ENCODE measurements at places on chromosomes 11 and 22.
A peak's percentile ranks its signal among the peaks of the same experiment; 100 is the strongest.

GRCh38 chr11:131790586-131790985, 420.2 kb downstream of the NTM start:
- DNase-seq = no peak

DNA sequence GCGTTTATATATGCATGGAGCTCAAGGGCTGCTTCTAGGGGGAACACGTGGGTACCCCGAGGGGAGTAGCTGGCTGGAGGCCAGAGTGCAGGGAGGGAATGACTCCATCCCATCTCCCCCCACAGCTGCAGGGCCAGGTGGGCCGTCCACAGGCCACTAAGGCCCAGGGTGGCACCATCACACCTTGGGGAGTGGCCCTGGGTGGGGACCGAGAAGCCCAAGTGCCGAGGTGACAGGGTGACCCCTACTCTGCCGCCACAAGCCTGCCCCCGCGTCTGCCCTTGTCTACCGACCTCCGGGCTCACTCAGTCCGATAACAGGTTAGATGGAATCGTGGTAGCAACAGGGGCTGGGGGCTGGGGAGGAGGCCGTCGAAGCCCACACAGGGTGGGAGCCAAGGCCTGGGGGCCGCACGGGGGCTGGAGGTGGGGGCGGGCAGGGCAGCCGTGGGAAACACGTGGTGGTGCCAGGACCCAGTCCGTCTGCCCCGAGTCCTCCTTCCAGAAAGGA, 125.7 kb downstream of the KCNQ1OT1 start:
- no peak for DNase-seq

- no peak for DNase-seq
Measured at GRCh38 chr11:46444305-46444704, 52.7 kb upstream of the CHRM4 start.

DNA sequence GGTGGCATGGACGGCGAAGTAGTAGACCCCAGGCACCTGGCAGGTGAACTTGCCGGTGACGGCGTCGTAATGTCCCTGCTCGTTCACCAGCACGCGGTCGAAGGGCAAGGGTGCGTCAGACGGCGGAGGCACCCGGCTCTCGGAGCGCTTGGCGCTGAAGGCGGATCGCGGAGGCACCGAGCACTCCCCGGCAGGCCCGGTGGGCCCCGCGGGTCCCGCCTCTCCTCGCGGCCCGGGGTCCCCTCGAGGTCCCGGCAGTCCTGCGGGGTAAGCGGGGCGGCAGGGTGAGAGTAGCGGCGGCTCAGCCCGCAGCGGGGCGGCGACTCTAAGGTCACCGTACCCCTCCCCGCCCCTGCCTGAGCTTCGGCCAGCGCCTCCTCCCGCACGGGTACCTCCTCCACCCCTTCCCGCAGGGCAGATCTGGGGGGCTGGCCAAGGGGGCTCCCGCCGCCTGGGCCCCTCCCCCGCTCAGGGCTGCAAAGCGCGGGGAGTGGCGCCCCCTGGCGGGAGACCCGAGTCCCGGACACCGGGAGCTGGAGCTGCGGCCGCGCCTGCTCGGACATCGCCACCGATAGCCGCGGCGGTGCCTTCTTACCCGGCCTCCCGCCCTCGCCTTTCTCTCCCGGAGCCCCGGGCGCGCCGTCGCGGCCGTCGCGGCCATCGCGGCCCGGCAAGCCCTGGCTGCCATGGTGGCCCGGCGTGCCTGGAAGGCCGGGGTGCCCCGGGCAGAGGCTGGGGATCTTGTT, 921 bp downstream of the C1QTNF5 start:
- DNase-seq = no peak

DNA sequence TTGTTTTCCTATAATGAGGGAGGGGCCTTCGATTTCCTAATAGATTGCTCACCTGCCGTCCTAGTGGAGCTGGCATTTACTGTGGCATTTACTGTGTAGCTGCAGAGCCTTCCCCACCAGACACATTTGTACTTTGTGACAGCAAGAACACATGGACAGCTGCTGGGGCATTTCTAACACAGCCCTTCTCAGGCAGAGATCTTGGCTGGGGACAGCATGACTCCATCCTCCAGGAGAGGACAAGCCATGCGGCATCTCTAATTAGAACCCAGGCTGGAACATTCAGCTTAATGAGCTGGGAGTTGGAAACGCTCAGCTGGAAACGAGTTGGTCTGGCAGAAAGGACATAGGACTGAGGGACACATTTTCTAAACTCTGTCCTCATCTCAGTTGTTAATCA, 887.5 kb downstream of the NTM start:
- DNase-seq = no peak

GRCh38 chr11:131688048-131688693, 317.8 kb downstream of the NTM start:
- no peak for DNase-seq

DNA sequence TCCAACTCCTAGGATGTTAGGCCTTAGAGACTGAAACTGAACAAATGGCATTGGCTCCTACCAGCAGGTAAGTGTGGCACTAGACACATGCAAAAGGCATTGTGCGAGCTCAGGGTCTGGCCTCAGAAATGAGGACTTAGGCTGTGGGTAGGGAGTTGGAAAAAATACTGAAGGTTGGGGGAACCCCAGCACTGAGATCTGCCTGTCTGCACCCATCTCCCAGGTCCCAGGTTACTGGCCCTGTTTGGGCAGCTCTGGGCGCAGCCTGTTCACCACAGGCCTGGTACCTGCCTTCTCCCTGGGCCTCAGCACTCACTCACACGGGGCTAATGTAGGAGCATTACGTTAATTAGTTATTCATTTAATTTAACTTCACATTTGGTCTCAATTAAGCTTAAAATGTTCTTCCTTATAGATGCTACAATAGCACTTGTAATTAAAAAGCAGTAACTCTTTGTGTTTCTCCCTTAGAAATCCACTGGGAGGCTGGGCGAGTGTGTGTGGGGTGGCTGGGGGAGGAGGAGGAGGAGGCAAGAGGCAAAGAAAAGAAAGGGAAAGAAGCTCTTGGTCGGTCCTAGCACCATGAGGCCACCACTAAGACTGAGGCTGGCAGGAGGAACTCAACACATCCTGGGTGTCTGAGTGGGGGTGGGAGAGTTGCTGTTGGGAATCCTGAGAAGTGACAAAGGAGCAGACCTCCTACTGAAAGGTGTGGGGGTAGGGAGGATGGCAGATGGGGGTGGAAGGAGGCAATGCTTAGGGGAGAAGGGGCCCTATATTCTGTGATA, 19.4 kb downstream of the TMEM218 start:
- no peak for DNase-seq

DNA sequence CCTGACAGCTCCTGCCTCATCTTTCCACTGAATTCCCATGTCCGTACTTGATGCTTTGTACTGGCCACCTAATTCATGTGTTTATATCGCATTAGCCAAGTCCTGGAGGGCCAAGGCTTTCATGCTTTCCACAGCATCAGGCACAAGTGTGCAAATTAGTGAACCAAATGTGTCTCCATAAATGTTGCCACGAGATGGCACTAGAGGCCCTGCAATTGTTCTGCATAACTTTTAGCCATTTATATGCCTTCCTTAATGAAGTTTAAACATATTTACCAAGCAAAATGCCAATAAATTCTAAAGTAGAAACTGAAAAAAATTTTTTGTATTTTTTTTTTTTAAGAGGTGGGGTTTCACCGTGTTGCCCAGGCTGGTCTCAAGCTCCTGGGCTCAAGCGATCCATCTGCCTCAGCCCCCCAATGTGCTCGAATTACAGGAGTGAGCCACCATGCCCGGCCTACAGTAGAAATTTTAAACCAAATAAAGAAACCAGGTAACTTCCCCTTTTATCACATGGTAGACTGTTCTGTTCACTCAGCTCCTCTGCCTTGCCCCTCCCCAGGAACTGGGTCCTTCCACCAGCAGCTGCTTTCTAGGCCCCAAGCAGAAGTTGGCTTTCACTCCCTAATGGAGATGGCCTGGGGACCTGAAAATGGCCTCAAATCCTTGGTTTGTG, 20.8 kb upstream of the IL18BP start:
- peak; percentile 12 for DNase-seq

- no peak for DNase-seq
Measured at GRCh38 chr11:1864831-1865665, 12.2 kb downstream of the LSP1 start.

GRCh38 chr22:33812360-33812977, 107.8 kb downstream of the LARGE1 start:
- DNase-seq = no peak

- DNase-seq = no peak
Measured at GRCh38 chr11:132650969-132651720, 881.2 kb downstream of the OPCML start.

DNA sequence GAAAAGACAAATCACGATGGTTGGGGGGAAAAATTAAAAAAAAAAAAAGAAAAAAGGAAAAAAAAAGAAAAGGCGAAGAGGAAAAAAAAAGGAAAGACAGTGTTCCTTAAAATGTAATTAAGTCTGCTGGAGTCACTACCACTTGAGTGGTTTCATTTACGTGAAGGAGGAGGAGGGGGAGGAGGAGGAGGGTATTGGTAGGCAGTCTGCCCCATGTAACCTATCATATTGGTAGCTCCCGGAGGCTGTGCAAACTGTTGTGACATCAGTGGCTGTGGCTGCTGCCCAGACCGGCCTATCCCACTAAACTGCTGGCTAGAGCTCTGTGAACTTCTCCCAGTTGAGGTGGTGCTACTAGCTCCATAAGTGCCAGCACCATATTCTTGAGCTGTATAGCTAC, 17.9 kb downstream of the KDELR3 start:
- DNase-seq = no peak

DNA sequence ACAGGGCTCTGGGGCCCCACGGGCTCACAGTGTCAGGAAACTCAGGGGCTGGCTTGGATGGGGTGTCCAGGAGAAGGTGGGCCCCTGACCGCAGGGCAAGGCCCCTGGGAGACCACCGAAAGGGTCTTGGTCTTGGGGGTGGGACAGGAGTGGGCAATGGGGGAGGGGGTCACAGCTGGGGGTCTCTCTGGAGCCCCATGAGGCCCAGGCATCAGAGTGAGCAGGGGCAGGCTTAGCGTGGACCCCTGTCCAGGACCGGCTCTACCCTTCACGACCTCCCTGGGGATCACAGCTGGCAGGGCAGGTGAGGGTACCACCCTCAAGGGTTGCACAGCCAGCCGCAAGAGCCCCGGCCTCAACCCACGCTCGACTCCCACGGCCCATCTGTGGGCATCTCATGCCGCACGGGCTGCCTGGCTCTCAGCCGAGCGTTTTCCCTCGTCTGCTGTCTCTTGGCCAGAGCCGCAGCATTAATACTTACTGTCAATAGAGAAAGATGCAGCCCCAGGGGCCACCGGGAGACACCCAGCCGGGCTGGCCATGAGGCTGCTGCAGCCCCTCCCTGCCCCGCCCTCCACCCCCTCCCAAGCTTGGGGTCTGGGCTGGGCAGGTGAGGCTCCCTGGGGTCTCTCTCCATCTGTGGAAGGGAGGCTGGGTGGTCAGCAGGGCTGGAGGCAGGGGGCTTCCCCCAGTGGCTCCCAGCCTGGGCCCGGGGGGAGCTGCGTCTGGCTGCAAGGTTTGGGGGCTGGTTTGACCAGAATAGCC, 662 bp downstream of the MUC5B start:
- DNase-seq = no peak

GRCh38 chr22:18096823-18097222, 13.8 kb upstream of the TUBA8 start:
- no peak for DNase-seq

DNA sequence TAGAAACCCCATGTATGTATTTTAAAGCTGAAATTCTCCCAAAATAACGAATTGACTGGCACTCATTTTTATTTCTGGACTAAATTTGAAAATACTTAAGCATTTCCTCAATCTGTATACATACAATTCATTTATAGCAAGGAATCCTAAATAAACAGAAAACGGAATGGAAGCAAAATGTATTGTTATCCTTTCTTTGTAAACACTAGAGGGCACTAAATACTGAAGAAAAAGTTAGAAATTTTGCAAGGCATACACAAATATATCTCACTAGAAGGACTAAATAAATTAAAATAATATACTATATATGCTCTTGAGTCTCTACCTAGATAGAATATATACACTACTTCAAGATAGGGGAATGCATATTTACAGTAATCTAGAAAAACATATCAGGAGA, 23.1 kb upstream of the ANO5 start:
- DNase-seq = no peak

DNA sequence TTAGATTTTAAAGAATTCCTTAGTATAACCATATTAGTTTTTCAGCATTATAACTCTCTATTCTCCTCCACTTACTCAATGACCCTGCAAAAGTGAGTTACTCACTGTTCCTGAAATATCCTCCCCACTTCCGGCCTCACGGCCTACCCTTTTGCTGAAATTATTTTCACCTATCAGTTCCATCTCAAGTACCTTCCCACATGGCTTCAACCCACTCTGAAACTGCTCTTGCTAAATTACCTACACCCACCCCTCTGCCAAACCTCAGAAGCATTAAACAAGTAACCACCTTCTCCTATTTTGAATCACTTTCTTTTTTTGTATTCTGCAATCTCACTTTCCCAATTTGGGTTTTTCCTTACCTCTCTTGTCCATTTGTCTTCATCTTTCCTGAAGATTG, 37.7 kb downstream of the OR5P2 start:
- DNase-seq = no peak

- no peak for DNase-seq
Measured at GRCh38 chr22:37742376-37743171, 45.7 kb downstream of the TRIOBP start.

- DNase-seq = no peak
Measured at GRCh38 chr22:42227435-42227834, 43.0 kb downstream of the TCF20 start.
